ENCODE measurements at places on chromosomes 1 and 21. TPM values are rescaled to one million over a fixed set of nuclear protein-coding genes. Genes with fewer than 3 reads are reported as not detected.

GRCh38 chr1:53792806-53793205 is 45.3 kb downstream of the NDC1 start:
- H3K4me1 ChIP-seq, result no peaks in the 10 kb centered on the region
- H3K27me3 ChIP-seq, result no peaks in the 10 kb centered on the region
- H3K4me3 ChIP-seq, result no peak overlapping the region
- H3K36me3 ChIP-seq, result peaks cover 31% of the 10 kb centered on the region
- H3K27ac ChIP-seq, result no peak overlapping the region
- DNase-seq, result no peak

GRCh38 chr1:154567386-154568156 is at the start of gene CHRNB2:
CHRNB2 (plus strand) TSS chr1:154567778; CDS start chr1:154568045, 267 bp downstream.
- peak within 1 kb of the TSS; percentile 24 for H3K4me3 ChIP-seq
- H3K27me3 ChIP-seq, result peaks cover 81% of the 10 kb centered on the region
- DNase-seq, result peak; percentile 83
- H3K4me1 ChIP-seq, result peaks cover 8% of the 10 kb centered on the region

DNA sequence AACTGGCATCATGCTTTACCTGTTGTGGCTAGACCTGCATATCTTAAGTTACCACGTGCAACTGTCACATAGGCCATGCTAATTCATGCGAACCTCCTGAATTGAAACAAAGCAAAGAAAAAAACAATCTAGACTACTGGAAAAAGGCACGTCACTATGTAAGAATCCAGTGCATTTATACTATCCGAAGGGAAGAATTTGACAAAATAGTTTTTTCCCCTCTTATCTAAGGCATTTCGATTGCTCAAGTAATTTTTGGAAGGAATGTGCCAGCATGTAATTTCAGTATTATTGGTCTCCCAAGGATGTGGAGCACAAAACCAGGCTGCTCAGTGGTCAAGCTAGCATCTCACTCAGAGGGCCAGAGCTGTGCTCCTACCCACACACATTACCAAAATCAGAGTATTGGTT is 31.5 kb upstream of the C1orf198 start:
- H3K36me3 ChIP-seq, result no peaks in the 10 kb centered on the region
- H3K27me3 ChIP-seq, result no peaks in the 10 kb centered on the region
- no peak for DNase-seq

GRCh38 chr1:74964508-74965102 is 169.6 kb upstream of the LHX8 start:
- H3K4me3 ChIP-seq, result no peak overlapping the region
- H3K4me1 ChIP-seq, result no peaks in the 10 kb centered on the region
- peak; percentile 46 for DNase-seq
- H3K27ac ChIP-seq, result no peak overlapping the region
- H3K36me3 ChIP-seq, result no peaks in the 10 kb centered on the region

GRCh38 chr1:22835636-22836319 is 125.1 kb downstream of the EPHB2 start:
- peaks cover 32% of the 10 kb centered on the region for H3K4me1 ChIP-seq
- H3K4me3 ChIP-seq, result no peak overlapping the region
- H3K36me3 ChIP-seq, result peaks cover 4% of the 10 kb centered on the region
- no peak overlapping the region for H3K27ac ChIP-seq
- no peaks in the 10 kb centered on the region for H3K27me3 ChIP-seq
- DNase-seq, result no peak

The S100A4 gene
- 20.5 TPM for total RNA-seq

DNA sequence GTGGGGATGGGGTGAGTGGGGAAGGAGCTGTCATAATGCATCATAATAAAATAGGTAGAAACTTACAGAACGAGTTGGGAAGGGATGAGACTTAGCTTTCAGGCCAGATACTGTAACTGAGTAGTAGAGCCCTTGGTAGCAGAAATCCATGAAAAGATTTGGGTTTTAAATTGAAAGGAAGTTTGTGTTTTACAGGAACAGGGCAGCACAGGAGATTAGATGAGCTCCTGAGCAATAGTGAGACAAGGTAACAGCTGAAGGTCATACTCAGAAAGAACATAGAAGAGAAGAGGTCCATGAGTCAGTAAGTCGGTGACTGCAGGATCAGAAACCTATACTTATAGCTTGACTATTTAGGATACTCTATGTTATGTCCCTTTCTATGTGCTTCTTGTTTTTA is 7.3 kb downstream of the MAP10 start:
- H3K36me3 ChIP-seq, result no peaks in the 10 kb centered on the region
- no peak overlapping the region for H3K4me3 ChIP-seq
- no peaks in the 10 kb centered on the region for H3K27me3 ChIP-seq
- DNase-seq, result no peak
- no peak overlapping the region for H3K27ac ChIP-seq
- H3K4me1 ChIP-seq, result no peaks in the 10 kb centered on the region

The NHLH1 gene
- total RNA-seq, result 1.6 TPM

DNA sequence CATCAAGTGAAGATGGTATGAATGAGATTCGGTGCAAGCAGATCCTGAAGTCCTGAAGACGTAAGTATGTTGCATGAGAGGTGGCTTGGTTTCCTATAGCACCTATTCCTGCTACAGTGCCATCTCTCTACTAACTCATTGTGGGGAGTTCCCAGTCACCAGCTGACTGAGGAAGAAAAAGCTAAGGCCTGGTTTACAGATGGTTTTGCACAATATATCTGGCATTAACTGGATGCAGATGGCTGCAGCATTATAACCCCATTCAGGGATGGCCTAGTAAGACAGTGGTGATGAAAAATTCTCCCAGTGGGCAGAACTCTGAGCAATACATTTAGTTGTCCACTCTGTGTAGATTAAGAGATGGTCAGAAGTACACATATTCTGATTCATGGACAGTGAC is 36.7 kb downstream of the RTCA start:
- H3K27me3 ChIP-seq, result no peaks in the 10 kb centered on the region
- no peak overlapping the region for H3K4me3 ChIP-seq
- DNase-seq, result no peak
- H3K27ac ChIP-seq, result no peak overlapping the region

GRCh38 chr1:119808972-119809550 is 2.2 kb downstream of the REG4 start:
- no peaks in the 10 kb centered on the region for H3K4me1 ChIP-seq
- H3K36me3 ChIP-seq, result no peaks in the 10 kb centered on the region
- peak; percentile 68 for DNase-seq

DNA sequence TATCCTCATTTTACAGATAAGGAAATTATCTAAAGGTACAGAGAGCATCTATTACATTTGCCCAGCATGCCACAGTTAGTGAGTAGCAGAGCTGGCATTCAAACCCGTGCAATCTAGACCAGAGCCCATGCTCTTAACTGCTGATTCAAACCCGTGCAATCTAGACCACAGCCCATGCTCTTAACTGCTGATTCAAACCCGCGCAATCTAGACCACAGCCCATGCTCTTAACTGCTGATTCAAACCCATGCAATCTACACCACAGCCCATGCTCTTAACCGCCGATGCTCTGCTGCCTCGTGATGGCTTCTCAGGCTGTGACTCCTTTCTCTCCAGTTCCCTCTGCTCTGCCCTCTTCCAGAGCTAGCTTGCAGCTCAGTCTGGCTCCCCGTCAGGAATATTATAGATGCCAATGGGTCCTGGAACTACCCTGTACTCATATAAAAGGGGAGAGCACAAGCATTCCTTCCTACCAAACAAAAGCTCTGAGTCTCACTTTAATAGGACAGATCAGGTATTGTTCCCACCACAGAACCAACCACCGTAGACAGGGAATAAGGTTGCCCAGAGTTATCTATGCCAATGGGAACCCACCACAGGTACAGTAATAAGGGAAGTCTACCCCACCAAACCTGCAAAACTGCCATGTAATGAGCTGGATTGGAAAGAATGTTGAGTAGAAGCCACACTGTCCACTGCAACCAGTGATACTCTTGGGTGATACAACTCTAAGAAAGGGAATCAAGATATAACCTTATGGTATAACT is 78.4 kb downstream of the SMYD3 start:
- DNase-seq, result no peak
- H3K27me3 ChIP-seq, result no peaks in the 10 kb centered on the region
- H3K36me3 ChIP-seq, result no peaks in the 10 kb centered on the region
- no peak overlapping the region for H3K27ac ChIP-seq

DNA sequence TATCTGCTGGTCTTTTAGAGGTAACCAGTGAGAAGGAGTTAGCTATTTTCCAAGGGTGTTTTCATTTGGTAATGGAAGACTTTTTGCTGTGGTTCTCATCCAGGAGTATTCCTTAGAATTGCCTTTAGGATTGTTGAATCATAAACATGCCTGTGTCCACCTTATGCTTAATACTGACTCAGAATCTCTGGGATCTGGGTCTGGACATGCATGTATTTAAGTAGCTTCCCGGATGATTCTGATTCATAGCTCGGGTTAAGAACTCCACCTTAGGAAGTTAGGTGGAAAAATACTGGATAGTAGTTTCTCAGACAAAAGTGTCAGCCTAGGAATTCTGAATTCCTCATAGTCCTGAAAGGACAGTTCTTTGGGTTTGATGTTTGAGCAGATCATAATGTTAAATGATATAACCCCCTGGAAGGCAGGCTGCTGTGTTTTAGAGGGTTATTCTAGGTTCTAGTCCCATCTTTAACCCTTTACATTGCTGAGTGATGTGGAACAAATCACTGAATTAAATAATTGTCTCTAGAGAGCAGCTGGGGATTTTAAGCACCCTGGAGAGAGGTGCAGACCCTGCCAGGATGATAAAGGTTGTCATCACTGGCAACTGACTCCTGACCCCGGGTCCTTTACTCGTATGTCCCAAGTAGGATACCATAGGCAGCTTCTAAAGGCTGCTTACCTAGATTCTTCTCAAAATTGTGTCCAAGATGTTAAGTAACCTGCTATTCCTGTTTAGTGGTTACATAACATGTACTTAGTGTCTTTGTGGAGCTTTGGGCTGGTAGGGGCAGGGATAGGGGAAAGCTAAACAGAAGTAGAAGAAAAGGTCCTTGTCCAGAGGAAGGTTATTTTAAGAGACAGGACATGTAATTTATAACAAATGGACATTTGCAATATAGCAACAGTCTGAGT is 14.5 kb upstream of the C4BPB start:
- no peak for DNase-seq
- H3K4me1 ChIP-seq, result peaks cover 9% of the 10 kb centered on the region
- no peak overlapping the region for H3K27ac ChIP-seq

- no peak overlapping the region for H3K27ac ChIP-seq
- H3K4me1 ChIP-seq, result no peaks in the 10 kb centered on the region
- H3K36me3 ChIP-seq, result no peaks in the 10 kb centered on the region
- DNase-seq, result no peak
- H3K27me3 ChIP-seq, result no peaks in the 10 kb centered on the region
These were observed 152.4 kb downstream of the LEPR start for GRCh38 chr1:65572701-65573421.

DNA sequence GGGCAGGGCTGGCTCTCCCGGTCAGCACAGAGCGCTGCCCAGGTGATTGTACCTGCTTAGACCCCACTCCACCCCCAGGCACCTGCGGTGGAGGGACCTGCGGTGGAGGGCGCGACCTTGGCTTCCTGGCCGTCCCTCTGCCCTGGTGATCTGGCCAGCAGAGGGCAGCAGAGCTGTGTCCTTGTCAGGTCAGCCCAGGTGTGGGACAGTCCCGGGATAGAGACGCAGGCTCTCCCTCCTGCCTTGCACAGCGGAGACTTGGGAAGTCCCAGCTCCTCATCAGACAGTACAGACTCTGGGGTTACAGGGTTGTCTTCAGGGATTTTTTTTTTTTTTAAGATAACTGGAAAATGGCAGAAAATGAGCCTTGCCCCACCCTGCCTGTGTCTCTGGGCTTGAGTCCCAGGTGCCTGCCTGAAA is 10.0 kb downstream of the SLX9 start:
- no peaks in the 10 kb centered on the region for H3K27me3 ChIP-seq
- no peak overlapping the region for H3K4me3 ChIP-seq
- H3K4me1 ChIP-seq, result no peaks in the 10 kb centered on the region
- DNase-seq, result peak; percentile 81

The FCAMR gene
- total RNA-seq, result not detected

The HNRNPU gene
- total RNA-seq, result 453 TPM

- H3K4me1 ChIP-seq, result peaks cover 1% of the 10 kb centered on the region
- DNase-seq, result peak; percentile 68
- peaks cover 7% of the 10 kb centered on the region for H3K36me3 ChIP-seq
These were observed at the start of gene TMPRSS2 for GRCh38 chr21:41507521-41508414. TMPRSS2 (minus strand) TSS chr21:41508158; CDS start chr21:41498133, 10,025 bp downstream.

DNA sequence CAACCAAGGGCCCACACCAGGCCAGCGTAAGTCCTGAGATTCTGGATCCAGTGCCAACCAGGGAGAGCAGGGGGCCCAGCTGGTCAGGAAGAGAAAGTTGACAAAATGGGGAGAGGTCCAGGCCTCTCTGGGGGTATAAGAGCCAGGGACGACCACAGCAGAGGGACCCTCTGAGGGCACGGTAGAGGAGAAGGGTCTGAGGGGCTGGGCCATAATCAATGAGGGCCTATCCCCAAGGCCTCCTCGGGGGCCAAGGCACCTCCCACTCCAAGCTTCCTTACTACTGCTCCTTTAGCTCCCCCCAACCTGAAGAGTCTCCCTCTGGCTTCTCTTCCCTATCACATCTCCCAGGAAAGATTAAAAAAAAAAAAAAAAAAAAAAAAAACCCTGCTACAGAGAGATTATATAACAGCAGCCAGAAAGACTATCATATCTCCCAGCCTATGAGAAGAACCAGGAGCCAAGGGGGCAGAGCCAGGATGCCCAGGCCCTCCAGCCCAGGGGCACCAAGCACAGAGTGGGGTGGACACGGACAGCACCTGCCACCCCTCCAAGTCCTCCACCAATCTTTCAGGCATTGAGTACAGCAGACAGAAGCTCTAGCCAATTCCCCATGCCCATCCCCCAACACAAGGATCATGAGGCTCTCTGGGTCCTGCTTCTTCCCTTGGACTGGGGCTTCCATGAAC is 2.7 kb downstream of the MEF2D start:
- H3K27ac ChIP-seq, result no peak overlapping the region
- DNase-seq, result no peak
- peaks cover 45% of the 10 kb centered on the region for H3K4me1 ChIP-seq
- peak overlapping the region; percentile 88 for H3K4me3 ChIP-seq
- no peaks in the 10 kb centered on the region for H3K27me3 ChIP-seq

The IGSF21 gene
- total RNA-seq, result not detected

The PKN2 gene
- 82.8 TPM for total RNA-seq

- H3K27ac ChIP-seq, result no peak overlapping the region
- H3K27me3 ChIP-seq, result no peaks in the 10 kb centered on the region
- no peaks in the 10 kb centered on the region for H3K4me1 ChIP-seq
- no peaks in the 10 kb centered on the region for H3K36me3 ChIP-seq
- no peak for DNase-seq
These were observed 124.1 kb downstream of the POU2F1 start for GRCh38 chr1:167344615-167345385.

The HTR6 gene
- total RNA-seq, result not detected

Measured in Calu3 (cell line).